Activated CD4-positive, alpha-beta T cell treated with anti-CD3 and anti-CD28 coated beads, Interleukin-2, amount 50 U/mL, for 16 hours (primary cell): ENCODE measurements at places on chromosomes 2 and 18.

DNA sequence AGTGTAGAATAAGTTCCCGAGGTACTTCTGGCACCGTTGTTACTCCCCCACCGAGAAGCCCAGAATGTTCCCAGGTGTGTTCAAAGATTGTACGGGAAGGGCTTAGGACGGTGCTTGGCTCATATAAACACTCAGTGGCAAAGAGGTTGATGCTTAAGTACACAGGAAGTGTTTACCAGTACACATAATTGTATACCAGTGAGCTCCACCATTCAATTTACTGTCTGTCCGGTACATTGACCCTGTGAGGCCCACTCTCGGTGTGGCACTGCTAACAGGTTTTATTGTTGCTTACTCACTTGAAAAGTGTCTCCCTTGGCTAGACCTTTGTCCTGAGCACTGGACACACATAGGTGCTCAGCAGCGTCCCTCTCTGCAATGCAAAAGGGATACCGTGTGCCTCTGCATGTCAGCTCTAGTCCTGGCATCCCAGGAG is 191.0 kb downstream of the NEDD4L start:
- DNase-seq, result no peak

GRCh38 chr2:225009768-225010167 is 32.5 kb downstream of the DOCK10 start:
- DNase-seq, result no peak

DNA sequence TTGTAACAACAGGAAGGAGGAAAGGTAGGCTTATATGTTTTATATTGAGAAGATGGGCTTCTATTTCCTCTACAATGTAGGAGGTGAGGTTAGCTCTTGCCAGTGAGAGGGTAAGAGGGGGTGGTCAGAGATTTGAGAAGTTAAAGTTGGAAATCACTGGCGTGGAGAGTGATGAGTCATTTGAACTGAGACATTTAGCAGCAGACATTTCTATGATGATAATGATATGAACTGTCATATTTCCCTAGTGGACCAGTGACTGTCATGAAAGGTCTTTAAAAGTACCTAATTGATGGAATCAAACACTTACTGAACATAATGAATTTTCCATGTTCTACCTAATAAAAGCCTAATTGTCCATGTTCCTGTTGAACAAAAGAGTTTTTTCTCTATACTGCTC is 126.1 kb downstream of the FAM161A start:
- DNase-seq, result no peak

DNA sequence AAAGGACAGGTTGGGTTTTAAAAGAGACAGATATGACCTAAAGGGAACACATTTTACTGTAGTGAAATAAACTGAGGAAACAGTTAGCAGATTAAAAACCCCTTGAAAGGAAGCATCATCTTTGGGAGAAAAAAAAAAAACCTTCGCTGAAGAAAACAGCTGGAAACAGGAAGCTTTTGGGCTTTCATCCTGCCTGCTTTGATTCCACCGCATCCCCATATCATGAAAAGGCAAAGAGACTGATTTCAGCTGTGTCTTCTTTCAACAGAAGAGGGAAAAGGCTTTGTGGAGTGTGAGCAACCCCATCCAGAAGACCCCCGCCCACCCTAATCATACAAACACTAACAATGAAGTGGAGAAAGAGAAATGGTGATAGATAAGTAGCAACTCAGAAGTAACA is 86.4 kb downstream of the TCF4 start:
- no peak for DNase-seq

DNA sequence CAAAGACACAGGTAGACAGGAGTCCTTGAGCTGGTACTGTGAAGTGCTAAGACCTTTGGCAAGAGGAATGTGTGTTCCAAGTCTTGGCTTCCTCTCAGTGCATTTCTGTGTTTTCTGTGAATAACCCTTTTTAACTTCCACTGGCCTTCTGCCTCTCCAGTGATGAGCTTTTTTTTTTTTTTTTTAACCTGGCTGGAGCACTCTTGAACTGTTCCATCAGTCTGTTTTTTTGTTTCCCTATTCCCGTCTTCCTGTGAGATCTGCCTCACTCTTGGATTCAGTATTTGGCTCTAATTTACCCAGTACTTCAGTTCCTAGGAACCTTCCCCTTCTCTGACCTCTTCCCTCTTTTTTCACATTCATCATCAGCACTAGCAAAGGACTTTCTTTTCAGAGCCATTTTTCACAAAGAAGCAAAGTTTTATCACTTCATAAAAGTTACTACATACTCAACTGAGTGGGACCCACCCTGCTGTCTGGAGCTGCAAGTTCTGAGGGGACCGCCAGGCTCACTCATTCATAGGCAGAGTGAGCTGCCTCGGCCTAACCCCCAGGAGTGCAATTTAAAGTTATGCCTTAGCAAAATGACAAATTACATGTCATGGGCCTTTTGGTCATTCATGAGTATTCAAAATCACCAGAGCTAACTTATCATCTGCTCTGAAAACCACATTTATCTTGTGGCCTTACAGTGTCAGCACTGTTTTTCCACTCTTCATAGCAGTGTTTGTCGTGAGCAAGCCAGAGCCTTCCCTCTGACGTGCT is 126.9 kb upstream of the DAPL1 start:
- DNase-seq, result no peak

- DNase-seq, result no peak
These were observed 121.1 kb downstream of the TANC1 start for GRCh38 chr2:159089543-159089942.

- DNase-seq, result no peak
These were observed 57.8 kb upstream of the IGFBP2 start for GRCh38 chr2:216575465-216575864.

GRCh38 chr2:240981280-240981679 is 17.1 kb upstream of the SNED1 start:
- DNase-seq, result no peak

GRCh38 chr2:81181845-81182244 is 877.3 kb upstream of the LRRTM1 start:
- DNase-seq, result no peak

- DNase-seq, result no peak
These were observed 13.2 kb downstream of the HJURP start for GRCh38 chr2:233841183-233841582.

DNA sequence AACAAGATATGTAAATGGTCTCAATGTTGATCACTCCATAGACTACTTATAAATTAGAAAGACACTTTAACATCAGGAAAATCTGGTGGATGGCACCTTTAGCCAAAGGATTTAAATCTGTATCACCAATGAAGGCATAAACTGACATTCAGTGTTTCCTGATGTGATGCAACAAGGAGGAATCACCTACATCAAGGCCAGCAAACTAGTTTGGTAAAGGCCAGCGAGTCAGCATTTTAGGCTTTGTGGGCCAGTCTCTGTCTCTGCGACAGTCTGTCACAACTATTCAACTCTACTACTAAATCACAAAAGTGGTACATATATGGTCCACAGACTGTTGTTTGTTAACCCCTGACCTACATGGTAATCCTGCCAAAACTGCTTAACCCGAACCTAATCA is 33.3 kb downstream of the C2orf76 start:
- DNase-seq, result no peak

DNA sequence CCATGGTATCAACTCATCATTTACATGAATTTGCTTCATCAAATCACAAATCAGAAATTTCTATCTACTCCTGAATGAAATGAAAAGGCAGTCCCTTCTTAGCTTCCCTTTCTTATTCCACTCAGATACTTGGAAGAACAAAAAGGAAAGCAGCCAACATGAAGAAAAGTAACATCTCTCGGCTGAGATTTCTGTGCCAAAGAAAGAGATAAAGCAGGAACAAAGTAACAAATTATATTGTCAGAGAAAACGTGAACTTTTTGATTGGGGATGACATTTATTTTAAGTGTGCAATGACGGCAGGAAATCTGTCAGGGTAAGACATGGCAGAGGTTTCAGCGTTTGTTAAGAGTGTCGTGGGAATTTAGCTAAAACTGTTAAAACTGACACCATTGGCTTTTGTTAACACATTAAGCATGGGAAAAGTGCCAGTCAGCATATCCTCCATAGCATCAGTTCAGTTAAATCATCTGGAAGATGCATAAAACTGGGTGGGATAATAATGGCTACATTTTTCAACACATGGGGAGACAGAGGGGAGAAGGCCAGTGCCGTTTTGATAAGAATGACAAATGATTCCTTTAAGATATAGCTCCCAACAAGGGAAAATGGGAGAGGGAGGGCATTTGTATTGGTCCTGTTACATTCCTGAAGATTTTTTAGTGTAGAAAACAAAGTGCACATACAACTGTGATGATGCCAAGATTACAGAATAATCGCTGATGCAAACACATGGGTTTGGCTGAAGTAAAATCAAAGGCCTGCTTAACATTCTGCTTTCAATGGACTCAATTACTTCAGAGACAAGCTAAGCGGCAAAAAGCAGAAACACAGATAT is 211.6 kb downstream of the ZNF521 start:
- DNase-seq, result no peak
